ENCODE measurements at places on chromosomes 11 and 22.

GRCh38 chr11:10480760-10481159 is 25.7 kb downstream of the AMPD3 start:
- DNase-seq: no peak

DNA sequence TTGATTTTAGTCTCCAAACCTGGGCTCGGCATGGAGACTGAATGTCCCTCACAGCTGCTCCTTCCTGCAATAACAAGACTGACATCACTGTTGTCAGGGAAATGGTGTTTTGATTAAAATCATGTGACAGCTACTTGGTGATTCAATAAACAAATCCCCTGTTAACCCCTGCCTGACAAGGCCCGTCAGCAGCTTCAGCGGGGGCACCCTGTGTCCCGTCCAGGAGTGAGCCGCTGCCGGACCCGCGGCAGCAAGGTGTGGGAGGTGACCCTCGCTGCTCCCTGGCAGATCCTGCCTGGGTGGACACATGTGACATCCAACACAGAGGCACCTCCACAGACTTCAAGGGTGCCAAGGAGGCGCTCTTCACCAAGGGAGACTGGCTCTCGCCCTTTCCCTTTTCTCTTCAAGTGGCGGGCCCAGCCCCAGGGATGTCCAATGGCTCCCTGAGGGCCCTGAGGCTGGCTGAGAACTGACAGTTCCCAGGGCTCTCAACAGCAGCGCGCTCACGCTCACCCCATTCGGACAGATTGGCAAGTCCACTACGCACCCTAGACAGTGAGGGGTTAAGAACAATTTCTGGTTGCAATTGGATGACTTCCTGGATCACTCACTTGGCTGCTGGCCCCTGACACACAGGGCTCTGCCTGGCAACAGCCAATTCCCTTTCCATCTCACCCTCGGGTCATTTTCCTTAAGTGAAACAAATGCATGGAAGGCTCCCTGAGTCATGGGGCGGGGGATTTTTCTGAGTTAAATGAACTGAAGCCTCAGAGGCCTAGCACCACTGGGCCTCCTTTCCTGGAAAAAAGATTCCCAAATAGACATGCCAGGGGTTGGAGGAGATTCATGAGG is 30.7 kb downstream of the PPP2R1B start:
- DNase-seq: no peak

DNA sequence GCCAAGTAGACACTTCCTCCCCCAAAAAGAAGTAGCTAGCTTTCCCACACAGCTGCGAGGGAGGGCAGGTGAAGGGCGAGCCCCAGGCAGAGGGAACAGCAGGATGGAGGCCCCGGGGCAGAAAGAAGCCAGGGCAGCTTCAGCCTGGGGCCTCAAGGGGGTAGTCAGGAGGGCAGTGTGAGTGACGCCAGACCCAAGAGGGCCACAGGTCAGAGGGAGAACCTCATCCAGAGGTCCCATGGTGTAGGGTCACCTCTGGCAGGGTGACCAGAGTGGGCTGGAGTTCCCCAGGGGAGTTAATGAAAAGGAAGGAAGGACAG is 9.2 kb downstream of the PRR5 start:
- DNase-seq: no peak

DNA sequence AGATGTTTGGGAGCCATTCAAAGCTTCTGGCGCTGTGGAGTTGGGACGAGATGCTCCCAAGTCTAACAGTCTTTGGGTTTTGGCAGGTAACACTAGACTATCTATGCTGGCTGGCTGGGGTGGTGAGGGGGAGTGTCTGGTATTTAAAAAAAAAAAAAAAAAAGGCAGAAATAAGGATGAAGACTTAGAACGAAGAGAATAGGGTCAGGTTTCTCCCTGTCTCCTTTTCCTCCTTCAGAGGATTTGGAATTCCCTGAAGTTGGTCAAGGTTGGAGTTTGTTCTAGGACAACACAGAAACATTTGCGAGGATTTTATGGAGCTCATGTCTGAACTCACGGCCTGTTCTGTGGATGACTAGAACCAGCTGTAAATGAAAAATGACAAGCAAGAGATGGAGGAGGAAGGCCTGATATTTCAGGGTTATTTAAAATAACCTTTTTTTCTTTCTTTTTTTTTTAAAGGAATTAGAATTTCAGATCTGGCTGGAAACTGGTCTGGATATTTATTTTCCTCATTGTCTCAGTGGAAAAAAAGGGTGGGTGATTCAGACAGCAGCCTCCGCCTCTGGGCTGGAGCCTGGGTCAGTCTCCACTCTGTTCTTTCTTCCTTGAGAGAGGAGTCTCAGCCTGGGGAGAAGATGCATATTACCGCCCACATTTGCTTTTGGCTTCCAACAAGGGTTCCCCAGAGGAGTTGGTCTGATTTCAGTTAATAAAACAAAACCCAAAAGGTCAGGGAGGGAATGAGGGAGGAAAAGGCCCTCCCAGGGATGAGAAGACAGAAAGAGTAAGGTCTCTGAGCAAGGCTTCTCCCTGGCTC is 80.1 kb downstream of the USP35 start:
- no peak for DNase-seq

DNA sequence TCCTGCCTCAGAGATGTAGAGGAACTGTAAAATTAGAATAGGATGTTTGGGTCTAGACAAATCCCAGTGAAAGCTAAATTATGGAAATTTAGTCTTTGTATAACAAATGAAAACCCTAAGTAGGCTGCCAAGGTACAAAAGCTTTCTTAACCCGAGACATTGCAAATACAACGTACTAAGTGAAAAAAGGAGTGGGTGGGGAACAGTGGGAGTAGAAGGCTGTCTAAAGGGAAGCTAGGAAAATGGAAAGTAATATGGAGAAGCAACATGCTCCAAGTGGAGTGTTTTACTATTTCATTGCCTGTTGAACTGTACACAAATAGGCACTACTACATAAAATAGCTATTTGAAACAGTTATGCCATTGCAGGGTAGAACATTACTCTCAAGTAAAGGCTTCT is 6.8 kb upstream of the LIN7C start:
- no peak for DNase-seq

- DNase-seq: no peak
These were observed 115.3 kb downstream of the TRIM29 start for GRCh38 chr11:120022617-120023016.

DNA sequence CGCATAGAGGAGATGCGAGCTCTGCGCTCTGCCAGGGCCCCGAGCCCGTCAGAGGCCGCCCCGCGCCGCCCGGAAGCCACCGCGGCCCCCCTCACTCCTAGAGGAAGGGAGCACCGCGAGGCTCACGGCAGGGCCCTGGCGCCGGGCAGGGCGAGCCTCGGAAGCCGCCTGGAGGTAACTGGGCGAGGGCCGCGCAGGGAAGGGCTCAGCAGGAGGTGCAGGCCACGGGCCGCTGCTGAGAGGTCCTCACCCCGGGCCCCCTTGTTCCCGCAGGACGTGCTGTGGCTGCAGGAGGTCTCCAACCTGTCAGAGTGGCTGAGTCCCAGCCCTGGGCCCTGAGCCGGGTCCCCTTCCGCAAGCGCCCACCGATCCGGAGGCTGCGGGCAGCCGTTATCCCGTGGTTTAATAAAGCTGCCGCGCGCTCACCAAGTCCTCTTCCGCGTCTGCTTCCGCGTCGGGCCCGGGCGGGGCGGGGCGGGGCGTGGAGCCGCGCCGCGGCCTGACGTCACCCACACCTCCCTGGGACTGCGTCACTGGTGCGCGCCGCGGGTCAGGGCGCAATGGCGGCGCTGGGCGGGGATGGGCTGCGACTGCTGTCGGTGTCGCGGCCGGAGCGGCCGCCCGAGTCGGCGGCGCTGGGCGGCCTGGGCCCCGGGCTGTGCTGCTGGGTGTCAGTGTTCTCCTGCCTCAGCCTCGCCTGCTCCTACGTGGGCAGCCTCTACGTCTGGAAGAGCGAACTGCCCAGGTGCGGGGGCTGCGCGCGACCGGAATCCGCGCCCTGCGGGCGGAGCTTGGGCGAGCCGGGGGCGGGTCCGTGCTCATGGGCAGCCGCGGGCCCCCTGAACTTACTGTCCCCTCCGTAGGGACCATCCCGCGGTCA is at the start of gene RCE1:
Gene RCE1, plus strand, starts transcription at position 546 of the 880 bp plus-strand sequence. Its CDS starts 15 bp downstream, at position 561.
- DNase-seq: peak; percentile 95

DNA sequence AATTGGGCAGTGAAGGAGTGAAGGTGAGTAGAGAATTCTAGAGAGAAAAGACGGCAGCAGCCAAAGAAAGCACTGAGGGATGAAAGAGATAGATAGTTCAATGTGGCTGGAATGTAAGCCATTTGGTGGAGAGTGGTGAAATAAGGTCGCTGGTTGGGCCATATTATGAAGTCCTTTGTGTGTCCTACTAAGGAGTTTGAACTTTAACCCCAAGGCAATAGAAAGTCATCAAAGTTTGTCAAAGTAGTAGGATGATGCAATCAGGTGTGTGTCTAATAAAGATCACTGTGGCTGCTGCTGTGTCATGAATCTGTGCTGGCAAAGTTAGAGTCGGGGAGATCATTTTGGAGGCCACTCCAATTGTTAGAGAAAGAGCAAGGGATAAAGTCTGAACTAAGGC is 18.7 kb downstream of the RNF121 start:
- DNase-seq: no peak

DNA sequence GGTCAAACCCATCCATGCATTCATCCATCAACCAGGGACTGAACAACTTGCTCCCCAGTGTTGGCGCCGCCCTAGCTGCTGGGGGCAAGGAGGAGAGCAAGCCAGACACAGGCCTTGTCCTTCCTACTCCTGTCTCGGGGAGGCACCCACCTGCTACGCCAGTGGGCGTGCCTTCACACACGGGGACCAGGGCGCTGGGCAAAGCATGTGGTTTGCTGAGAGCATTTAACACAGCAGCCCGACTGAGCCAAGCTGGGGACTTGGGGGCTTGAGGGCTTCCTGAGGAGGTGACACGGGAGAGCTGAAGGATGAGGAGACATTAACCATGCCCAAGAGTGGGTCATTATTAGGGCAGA is 30.6 kb downstream of the CACNA1I start:
- no peak for DNase-seq
